Stomach (tissue), 19 donors: ENCODE measurements at places on chromosomes 5 and 9.

DNA sequence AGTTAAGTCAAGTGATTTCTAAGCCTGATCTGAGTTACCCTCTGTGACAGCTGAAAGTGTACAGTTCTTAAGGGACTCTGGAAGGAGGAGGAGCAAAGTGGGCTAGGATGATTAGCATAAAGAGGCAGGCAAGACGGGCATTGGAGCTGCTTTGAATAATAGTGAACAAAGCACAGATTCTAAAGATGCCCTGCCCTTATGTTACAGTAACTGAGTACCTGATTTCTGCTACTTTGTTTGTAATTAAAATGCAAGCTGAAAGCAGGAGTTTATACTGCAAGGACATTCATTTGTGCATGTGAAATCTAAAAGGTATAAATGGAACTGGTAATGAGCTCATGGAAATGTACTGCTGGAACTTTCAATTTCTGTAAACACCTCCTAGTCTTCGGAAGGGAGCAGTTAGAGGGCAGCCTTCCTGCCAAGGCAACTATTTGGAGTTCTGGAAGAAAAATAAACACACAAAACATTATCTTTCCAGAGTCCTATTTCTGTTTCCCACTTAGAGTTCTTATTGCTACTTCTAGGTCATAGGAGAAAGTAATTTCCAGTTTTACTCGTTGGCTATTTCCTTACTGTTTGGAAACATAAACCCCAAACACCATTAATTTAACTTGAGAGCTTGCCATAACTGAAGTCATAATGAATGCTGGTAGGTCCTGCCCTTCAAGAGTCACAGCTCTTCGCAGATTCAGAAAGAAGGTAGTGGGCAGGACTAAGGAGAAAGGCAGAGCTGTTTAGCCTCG, at the start of gene RANBP3L:
TSS of gene RANBP3L (minus strand) at position 45 of the 746 bp plus-strand sequence. CDS start 486 bp downstream, outside the sequence.
- peak within 1 kb of the TSS; percentile 80 for H3K27ac ChIP-seq
- no peaks in the 10 kb centered on the region for H3K27me3 ChIP-seq
- H3K4me1 ChIP-seq = peaks cover 7% of the 10 kb centered on the region

- no peak for DNase-seq
- no peak overlapping the region for H3K4me3 ChIP-seq
- H3K27me3 ChIP-seq = no peaks in the 10 kb centered on the region
- peaks cover 17% of the 10 kb centered on the region for H3K4me1 ChIP-seq
These were observed 8.4 kb upstream of the FSD1L start for GRCh38 chr9:105439428-105439827.

GRCh38 chr5:177968661-177969211, 27.3 kb downstream of the PROP1 start:
- no peak overlapping the region for H3K27ac ChIP-seq
- H3K4me3 ChIP-seq = no peak overlapping the region
- H3K36me3 ChIP-seq = no peaks in the 10 kb centered on the region
- DNase-seq = no peak
- H3K27me3 ChIP-seq = no peaks in the 10 kb centered on the region

DNA sequence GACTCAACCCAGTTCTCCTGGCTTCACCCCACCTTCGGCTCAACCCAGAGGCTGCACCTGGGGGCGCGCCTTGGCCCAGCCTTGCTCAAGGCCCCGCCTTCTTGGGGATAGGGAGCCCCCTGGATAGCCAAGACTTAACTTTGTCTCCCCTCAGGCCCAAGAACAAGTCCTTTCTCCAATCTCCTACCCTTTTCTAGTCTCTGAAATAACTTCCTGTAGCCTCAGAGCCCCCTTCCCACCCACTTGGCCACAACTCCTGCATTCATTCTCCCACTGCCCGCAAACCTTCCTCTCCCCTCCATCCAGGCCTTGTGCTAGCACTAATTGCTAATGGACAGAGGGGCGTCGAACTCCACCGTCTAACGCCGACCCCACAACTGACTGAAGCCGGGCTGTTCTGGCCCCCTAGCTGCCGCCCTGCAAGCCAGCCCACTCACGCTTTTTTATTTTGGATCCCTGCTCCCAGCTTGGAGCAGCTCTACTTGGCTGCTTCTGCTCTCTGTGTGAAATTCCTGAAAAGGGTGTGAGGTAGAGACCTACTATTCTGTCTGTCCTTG, 579 bp upstream of the ASTN2 start:
- no peaks in the 10 kb centered on the region for H3K36me3 ChIP-seq
- H3K27ac ChIP-seq = no peak overlapping the region
- peaks cover 49% of the 10 kb centered on the region for H3K27me3 ChIP-seq
- DNase-seq = no peak
- peaks cover 36% of the 10 kb centered on the region for H3K4me1 ChIP-seq

DNA sequence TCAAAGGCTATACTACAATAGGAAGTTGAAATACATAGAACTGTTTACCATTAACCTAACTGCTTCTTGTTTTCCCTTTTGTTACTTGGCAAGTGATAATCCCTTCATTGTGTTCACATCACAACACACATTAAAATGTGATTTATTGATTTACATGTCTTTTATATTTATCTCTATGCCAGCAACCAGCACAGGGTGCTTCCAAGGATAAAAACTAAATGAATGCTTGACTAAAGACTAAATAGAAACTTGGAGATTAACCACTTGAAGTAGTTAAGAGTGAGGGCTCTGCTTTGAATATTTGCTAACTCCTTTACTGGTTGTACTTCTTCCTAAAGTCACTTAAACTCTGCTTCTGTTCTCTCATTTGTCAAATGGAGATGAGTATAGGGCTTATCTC, 1730.6 kb downstream of the EFNA5 start:
- H3K36me3 ChIP-seq = no peaks in the 10 kb centered on the region
- H3K4me3 ChIP-seq = no peak overlapping the region
- no peak overlapping the region for H3K27ac ChIP-seq
- no peaks in the 10 kb centered on the region for H3K27me3 ChIP-seq
- no peak for DNase-seq
